Stimulated activated naive CD8-positive, alpha-beta T cell treated with anti-CD3 and anti-CD28 coated beads, Interleukin-15, Interleukin-2, amounts not matched to agents 100 U/mL and 50 U/mL, for 24 hours (primary cell): ENCODE measurements at places on chromosomes 5 and 9.

DNA sequence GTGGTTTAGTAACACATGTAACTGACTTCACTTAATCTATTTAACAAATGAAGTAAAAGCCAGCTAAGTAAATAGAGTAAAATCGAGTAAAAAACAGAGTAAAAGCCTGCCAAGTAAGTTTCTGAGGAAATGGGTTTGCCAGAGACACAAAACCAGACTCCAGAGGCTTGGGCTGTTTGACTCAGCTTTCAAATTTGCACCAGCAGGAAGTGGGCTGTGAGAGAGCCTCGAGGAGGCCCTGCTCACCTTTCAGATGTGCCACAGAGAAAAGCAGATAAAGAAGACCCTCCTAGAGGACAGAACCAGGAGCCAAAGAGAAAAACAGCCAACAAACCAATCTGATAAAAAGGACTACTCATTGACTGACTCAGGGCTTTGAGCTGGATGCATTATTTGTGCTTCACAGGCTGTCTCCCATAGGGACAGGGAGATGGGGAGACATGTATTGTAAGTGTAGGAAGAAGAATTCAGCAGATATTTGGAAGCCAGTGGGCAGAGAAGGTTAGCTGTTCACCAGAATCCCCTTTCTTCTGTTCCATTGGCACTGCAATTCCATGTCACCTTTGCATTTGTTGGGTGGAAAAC, 14.4 kb upstream of the AMACR start:
- peak; percentile 46 for DNase-seq

DNA sequence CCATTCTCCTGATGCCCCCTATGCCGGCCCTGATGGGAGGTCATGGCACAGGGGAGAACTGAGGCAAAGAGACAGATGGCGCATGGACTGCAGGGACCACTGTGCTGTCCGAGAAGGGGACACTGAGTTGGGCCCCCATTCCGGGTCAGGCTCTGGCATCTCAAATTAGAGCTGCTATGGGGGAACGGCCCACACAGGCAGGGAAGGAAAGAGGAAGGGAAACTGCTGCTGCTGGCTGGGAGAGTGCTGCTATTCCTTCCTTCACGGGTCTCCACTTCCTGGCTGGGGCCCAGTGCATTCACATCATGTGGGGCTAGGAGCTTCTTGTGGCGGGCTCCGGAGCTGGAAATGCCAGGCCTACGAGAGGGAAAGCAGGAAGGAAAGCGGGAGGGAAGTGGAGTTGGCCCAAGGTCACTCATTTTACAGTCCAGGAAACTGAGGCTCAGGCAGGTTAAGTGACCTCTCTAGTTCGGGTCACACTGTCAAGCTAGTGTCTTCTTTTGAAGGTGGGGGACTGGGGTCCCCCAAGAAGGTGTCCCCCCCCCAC, 1.3 kb upstream of the CARD19 start:
- DNase-seq: peak; percentile 46

DNA sequence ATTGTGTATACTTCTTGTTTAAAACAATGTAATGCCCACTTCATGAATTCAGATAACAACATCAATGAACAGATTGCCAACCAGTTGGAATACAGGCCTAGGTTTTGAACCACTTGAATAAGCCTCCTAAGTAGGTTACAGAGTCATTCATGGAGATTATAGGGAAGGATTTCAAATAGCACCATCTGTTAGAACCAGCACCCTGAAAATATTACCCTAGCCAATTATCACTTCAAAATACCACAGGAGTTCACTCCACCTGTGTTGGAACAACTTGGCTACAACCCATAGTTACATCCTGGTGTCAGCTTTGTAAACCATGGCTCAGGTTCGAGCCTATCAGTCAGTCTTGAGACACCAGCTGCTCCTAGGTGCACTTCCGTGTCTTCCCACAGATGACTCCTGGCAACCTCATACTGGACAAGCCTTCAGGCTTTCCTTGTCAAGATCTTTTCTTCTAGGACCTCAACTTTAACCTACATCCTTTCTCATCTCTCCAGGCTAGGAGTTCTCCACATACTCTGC, 350.0 kb downstream of the DEPDC1B start:
- DNase-seq: no peak

GRCh38 chr9:103188781-103189350, 193.7 kb downstream of the CYLC2 start:
- DNase-seq: no peak

DNA sequence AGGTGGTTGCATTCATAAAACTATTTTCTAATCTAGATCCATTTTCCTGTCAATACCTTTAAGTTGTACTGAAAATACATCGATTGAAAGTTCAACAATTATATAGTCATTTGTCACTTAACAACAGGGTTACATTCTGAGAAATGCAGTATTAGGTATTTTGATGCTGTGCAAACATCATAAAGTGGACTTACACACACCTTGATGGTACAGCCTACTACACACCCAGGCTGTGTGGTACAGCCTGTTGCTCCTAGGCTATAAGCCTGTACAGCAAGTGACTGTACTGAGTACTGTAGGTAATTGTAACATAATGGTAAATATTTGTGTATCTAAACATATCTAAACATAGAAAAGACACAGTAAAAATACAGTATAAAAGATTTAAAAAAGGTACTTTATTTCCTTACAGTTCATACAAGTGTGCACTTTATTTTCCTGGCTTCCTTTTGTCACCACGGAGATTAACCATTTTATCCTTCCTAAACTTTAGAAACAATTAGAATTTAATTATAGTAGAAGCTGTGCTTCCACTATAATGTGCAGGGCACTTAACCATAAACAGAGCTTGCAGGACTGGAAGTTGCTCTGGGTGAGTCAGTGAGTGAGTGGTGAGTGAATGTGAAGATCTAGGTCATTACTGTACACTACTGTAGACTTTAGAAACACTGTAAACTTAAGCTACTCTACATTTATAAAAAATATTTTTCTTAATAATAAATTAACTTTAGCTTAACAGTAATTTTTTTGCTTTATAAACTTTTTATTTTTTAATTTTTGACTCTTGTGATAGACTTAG, 42.9 kb upstream of the MEF2C start:
- no peak for DNase-seq

DNA sequence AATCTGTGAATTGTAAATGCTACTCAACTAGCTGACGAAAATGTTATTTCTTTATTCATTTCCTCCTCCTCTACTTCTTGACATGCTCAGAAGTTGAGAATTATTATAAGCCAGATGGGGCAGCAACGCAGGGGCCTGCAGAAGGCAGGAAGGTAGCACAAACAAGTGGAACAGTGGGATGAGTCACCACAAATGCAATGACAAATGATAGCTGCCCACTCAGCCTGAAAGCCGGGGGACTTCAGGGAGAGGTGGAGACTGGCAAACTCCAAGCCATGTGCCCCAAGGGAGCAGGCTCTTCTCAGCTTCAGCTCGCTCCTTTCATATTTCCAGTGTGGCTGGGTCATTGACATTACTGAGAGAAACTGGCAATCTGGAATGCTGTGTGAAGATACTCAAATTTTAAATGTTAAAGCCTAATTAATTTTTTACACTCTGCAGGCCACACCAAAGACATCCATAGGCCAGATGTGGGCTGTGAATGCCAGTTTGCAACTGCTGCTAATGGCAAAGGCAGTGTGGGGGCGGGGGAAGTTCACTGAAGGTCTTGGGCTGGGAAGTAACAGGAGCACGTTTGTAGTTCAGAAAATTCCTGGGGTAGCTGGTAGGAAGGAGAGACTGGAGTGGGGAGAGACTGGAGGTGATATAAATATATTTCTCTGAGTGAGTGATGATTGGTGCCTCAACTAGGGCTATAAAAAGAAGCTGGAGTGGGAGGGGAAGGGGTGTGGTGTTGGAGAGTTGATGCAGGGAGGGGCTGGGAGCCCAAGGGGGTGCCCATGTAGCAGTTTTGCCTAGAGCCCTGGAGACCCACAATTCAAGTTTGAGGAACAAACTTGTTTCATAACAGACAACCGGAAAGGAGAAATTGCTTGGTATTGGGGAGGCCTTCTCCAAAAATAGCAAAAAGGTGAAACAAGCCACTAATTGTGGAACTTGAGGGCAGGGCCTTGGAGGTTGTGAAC, 20.8 kb upstream of the ADRB2 start:
- peak; percentile 62 for DNase-seq

- no peak for DNase-seq
These were observed 36.9 kb downstream of the LMX1B start for GRCh38 chr9:126650404-126651341.

DNA sequence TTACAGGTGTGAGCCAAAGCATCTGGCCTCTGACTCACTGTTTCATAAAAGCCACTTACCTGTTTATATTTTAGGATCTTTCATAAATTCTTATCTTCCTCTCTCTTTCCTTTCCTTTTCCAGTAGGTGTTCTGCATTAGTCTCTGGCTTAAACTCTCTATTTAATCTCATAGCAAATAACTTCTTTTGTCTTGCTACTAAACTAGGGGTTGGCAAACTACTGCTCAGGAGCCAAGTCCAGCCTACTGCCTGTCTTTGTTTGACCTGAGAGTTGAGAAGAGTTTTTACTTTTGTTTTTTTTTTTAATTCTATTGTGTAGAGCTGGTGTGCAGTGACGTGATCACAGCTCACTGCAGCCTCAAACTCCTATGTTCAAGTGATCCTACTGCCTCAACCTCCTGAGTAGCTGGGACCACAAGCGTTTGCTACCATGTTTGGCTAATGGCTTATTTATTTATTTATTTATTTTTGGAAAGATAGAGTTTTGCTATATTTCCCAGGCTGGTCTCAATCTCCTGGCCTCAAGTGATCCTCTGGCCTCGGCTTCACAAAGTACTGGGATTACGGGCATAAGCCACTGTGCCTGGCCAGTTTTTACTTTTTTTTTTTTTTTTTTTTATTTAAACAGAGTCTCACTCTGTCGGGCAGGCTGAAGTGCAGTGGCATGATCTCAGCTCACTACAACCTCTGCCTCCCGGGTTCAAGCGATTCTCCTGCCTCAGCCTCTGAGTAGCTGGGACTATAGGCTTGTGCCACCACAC, 5.4 kb upstream of the NDFIP1 start:
- no peak for DNase-seq

GRCh38 chr5:165495829-165496380, 1990.5 kb downstream of the MAT2B start:
- DNase-seq: no peak

- DNase-seq: no peak
These were observed 188.9 kb downstream of the HSD17B3 start for GRCh38 chr9:96113032-96113431.
